ENCODE measurements at places on chromosomes 4 and X.
A peak's percentile ranks its signal among the peaks of the same experiment; 100 is the strongest.

DNA sequence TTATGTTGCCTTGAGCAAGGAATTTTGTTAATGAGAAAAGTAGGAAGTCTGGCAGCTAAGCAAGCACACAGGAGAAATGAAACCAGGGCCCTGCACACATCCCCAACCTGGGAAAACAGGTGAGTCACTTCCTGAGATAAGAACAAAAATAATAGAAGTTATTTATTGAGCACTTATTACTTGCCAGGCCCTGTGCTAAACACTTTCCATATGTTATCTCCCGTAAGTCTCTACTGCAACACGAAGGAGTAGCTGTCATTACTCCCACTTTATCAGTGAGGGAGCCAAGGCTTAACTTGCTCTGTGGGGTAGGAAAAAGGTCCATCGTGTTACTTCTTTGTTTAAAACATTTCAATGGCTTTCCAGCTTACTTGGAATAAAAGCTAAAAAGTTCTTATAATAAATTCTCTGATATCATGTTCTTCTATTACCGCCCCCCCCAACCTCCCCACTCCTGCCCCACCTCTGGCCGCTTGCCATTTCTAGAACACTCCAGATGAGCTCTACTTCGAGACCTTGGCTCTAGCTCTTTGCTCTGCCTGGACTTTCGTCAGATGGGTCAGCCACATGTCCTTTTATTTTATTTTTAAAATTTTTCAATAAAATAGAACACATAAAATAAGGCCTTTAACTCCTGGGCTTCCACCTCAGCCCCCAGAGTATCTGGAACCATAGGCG, 36.3 kb upstream of the PLAC8 start:
- DNase-seq = peak; percentile 27

DNA sequence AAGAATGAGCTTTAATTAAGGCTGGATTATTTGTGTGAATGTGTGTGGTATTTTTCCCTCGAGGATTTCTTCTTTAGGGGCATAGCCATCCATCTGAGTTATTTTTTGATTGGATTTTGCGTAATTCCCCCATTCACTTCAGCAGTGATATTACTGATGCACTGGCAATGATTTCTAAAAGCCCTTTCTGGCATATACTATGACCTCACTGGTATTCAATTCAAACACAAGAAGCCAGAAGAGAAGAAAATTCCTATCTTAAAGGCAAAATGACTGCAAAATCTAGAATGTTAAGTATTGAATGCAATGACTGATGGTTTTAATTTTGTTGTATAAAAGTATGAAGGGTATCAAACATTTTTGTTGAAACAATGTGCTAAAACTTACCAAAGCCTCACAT, 71.1 kb upstream of the DDIT4L start:
- DNase-seq = no peak

- no peak for DNase-seq
These were observed 579 bp downstream of the FTHL17 start for GRCh38 chrX:31071262-31071661.

DNA sequence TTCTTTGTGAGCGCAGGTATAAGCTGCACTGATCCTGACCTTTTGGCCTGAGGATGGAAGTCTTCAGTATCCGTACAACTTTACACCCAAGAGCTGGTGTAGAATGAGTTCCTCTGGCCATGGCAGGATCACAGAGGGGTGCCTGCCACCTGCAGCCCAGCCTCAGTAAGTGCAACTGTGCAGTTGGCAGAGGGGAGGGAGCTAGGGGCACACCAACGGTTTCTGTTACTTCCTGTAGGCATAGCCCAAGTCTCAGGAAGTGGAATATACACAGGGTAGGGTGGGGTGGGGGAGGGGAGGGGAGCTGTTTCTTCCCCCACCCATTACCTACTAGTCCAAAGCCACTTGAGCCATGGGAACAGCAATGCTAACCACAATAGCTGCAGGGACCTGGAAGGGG, 85.4 kb upstream of the GBA3 start:
- DNase-seq = peak; percentile 68

DNA sequence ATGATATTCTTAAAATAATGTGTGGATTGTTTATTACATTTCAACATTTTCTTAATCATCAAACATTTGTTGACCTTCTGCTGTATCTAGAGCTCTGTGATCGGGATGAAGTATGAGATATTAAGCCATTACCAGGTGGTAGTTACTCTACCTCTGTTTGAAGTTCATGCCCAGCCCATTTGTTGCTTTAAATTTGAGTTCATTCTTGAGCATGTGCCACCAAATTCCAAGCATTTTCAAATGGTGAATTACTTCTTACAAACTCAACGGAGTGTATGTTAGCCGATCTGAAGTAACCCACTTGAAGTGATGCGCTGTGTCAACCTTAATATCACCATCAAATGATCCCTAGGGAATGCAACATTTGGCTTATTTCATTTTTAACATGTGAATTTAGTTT, 7.3 kb upstream of the DTHD1 start:
- DNase-seq = peak; percentile 43

DNA sequence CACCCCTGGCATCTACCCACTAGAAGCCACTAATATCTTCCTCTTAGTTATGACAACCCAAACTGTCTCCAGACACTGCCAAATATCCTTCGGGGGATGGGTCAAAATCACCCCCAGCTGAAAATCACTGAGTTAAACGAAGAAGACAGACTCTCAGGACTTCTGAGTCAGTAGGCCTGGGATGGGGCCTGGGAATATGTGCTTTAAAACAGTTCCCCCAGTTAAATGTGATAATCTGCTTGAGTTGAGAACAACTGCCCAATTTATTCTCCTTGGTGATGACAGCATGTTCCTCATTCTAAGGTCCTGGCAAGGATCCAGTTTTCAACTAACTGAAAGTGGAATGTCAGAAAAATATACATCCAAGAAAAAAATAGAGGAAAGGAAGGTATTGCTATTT, 52.4 kb downstream of the CBLL2 start:
- no peak for DNase-seq

GRCh38 chr4:127686658-127687057, 43.5 kb upstream of the SLC25A31 start:
- DNase-seq = peak; percentile 53

DNA sequence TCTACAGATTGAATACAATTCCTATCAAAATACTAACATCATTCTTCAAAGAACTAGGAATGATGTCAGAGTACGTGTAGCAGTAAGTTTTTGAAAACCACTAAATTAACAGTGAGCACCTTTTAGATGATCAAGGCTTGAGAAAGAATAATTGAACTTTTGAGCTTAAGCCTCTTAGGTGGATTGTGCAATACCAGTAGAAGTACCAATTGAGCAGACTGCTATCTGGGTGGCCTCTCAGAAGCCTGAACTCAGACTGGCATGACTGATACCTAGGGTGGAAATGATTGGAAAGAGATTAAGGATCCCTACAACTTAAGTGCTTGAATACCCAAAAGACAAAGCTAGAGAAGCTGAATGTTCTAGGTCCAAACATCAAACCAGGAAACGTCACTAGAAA, 200.3 kb upstream of the GALNTL6 start:
- DNase-seq = no peak
